SJSA1 (cell line): ENCODE measurements at places on chromosomes 1 and 21.

DNA sequence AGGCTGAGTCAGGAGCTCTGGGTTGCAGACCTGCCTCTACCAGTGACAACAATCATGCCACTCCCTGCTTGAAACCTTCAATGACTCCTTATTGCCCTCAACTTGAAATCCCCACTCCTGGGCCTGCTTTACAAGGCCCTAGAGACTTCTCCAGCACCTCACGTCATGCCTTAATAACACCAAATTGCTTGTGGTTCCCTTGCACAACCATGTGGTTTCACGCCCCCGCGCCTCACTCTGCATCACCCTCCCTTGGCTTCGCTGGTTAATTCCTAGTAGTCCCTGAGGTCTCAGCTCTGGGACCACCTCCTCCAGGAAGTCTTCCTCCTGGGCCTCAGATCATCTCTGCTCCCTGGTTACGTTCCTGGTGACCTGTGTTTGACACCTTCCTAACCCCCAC, 33.0 kb downstream of the EPHA2 start:
- DNase-seq: no peak

- DNase-seq: no peak
These were observed 18.6 kb upstream of the TMEM52 start for GRCh38 chr1:1937549-1938275.

- no peak for DNase-seq
These were observed 567.1 kb downstream of the PTPRC start for GRCh38 chr1:199205740-199206441.

- DNase-seq: no peak
These were observed 533 bp upstream of the RGL1 start for GRCh38 chr1:183804387-183804786.

- DNase-seq: no peak
These were observed 67.2 kb downstream of the ZBTB18 start for GRCh38 chr1:244118109-244118761.
